Left cardiac atrium (tissue), 4 donors: ENCODE measurements at places on chromosomes 3 and 15. TPM values are rescaled to one million over a fixed set of nuclear protein-coding genes. Genes with fewer than 3 reads are reported as not detected.

DNA sequence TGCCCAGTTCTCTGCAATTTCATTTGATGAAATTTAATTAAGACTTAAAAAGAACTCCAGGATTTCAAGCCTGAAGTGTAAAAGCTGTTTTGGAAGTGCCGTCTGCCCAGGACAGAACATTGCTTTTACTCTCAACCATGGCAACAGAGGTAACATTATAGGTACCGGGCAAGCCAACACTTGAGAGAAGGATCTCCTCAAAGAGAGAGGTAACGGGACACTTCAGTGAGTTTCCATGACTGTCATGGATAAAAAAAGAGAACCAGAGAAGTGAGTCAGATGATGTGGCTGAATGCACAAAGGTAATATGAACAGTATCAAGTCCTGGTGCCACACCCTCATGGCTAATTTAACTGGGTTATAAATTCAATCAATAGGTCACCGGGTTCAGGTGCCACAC, 130.2 kb upstream of the LMOD3 start:
- no peak for DNase-seq

DNA sequence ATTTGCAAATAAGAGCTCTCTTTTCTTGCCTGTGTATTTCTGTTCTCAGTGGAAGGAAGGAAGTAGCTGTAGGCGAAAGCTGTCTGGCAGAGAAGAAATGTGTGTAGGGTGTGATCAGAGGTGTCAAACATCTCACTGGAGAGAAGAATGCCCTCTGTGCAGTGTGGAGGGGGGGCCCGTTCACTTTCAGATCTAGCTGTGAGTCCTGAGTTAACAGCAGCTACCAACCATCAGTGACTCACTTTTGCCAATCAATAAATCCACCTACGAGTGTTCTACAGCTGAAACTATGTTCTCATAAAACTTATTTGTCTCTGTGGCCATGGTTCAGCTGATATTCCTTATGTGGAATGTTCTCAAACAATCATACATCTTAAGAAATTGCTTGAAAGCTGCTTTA, 103.7 kb downstream of the FRMD4B start:
- DNase-seq = no peak

- DNase-seq = no peak
These were observed 73.8 kb downstream of the BDH1 start for GRCh38 chr3:197482001-197482400.

- DNase-seq = no peak
These were observed 27.6 kb upstream of the ATP8B4 start for GRCh38 chr15:50146632-50147031.

DNA sequence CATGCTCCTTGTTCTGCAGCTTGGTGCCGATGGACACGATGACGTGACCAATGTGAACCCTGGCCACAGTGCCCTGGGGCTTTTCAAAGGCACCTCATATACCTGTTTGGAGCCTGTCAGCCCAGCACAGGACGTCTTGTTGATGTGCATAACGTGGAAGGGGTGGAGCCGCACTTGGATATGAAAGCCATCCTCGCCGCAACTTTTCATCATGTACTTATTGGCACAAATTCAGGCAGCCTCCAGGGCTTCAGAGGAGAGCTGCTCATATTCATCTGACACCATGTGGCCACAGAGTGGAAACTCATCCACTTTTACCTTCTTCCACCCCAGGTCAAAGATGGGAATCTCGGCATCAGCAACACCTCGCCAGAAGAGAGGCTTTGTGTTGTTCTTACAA, 24.7 kb downstream of the POPDC2 start:
- no peak for DNase-seq

GRCh38 chr15:99109555-99110021, 4.7 kb downstream of the SYNM start:
- DNase-seq = no peak

GRCh38 chr3:185479373-185479945, 19.4 kb downstream of the TMEM41A start:
- DNase-seq = no peak

GRCh38 chr15:83352119-83352518, 67.7 kb upstream of the BNC1 start:
- DNase-seq = no peak

The AP3B2 gene
- 0.34 TPM for total RNA-seq

The LIPC gene
- total RNA-seq = 0.68 TPM

The ZBTB47 gene
- 68.5 TPM for total RNA-seq
